A549 treated with GW870086 at 1 μM for 4 hours (cell line): ENCODE measurements at places on chromosomes 2 and 18. TPM values are rescaled to one million over a fixed set of nuclear protein-coding genes. Genes with fewer than 3 reads are reported as not detected.

STAMBP gene
- total RNA-seq: 43.9 to 53.1 TPM (median 50.0 TPM) in 5 replicates

NLRC4 gene
- total RNA-seq: 0.03 to 0.09 TPM (median 0.09 TPM) in 4 of 5 replicates, not detected in the other

DNAH6 gene
- total RNA-seq: 0.03 to 0.10 TPM (median 0.07 TPM) in 4 of 5 replicates, not detected in the other

KRTCAP3 gene
- total RNA-seq: 0.39 to 0.90 TPM (median 0.85 TPM) in 5 replicates

ADGRF3 gene
- total RNA-seq: 0.03 to 0.26 TPM (median 0.10 TPM) in 5 replicates

CD226 gene
- 0.06 to 0.27 TPM (median 0.19 TPM) in 5 replicates for total RNA-seq

HS1BP3 gene
- total RNA-seq: 37.8 to 46.1 TPM (median 44.9 TPM) in 5 replicates

LCT gene
- 0.02 to 0.07 TPM (median 0.03 TPM) in 5 replicates for total RNA-seq

POTEF gene
- not detected in 5 replicates for total RNA-seq

RELCH gene
- total RNA-seq: 12.1 to 16.1 TPM (median 14.2 TPM) in 5 replicates

CROCC2 gene
- not detected in 5 replicates for total RNA-seq

STK25 gene
- total RNA-seq: 98.8 to 111 TPM (median 105 TPM) in 5 replicates

CXCR1 gene
- not detected in 5 replicates for total RNA-seq

HOXD1 gene
- total RNA-seq: 0.10 to 0.22 TPM (median 0.20 TPM) in 4 of 5 replicates, not detected in the other

LRRC30 gene
- total RNA-seq: not detected in 5 replicates

RASGRP3 gene
- total RNA-seq: 0.55 to 1.2 TPM (median 0.72 TPM) in 5 replicates

HSBP1L1 gene
- 11.9 to 14.9 TPM (median 12.9 TPM) in 5 replicates for total RNA-seq

FAM237A gene
- total RNA-seq: not detected in 5 replicates

REG3A gene
- not detected in 5 replicates for total RNA-seq

MBP gene
- 20.7 to 27.0 TPM (median 24.8 TPM) in 5 replicates for total RNA-seq

G6PC2 gene
- total RNA-seq: not detected in 5 replicates

DAW1 gene
- 1.8 to 2.8 TPM (median 2.4 TPM) in 5 replicates for total RNA-seq

DCTN1 gene
- 107 to 153 TPM (median 145 TPM) in 5 replicates for total RNA-seq

IL36B gene
- 0.13 TPM in 1 of 5 replicates, not detected in the others for total RNA-seq

DUSP2 gene
- total RNA-seq: 0.21 to 0.49 TPM (median 0.38 TPM) in 5 replicates

TIA1 gene
- total RNA-seq: 37.9 to 49.1 TPM (median 45.2 TPM) in 5 replicates

GATA6 gene
- 1.1 to 1.7 TPM (median 1.4 TPM) in 5 replicates for total RNA-seq

CAD gene
- total RNA-seq: 49.8 to 63.2 TPM (median 59.4 TPM) in 5 replicates

INO80B gene
- 35.2 to 52.1 TPM (median 48.0 TPM) in 5 replicates for total RNA-seq

KATNAL2 gene
- 1.5 to 2.9 TPM (median 1.9 TPM) in 5 replicates for total RNA-seq

ZAP70 gene
- 0.08 TPM in 1 of 5 replicates, not detected in the others for total RNA-seq

FER1L5 gene
- total RNA-seq: not detected in 5 replicates

ZNF396 gene
- total RNA-seq: 0.61 to 1.00 TPM (median 0.75 TPM) in 5 replicates

ADD2 gene
- 18.8 to 27.9 TPM (median 24.0 TPM) in 5 replicates for total RNA-seq

CDH20 gene
- not detected in 5 replicates for total RNA-seq

UPP2 gene
- total RNA-seq: not detected in 5 replicates

EPHA4 gene
- 0.33 to 1.2 TPM (median 0.90 TPM) in 5 replicates for total RNA-seq

KLHL30 gene
- total RNA-seq: 0.17 to 0.45 TPM (median 0.21 TPM) in 5 replicates

HMSD gene
- total RNA-seq: 0.71 TPM in 1 of 5 replicates, not detected in the others

UBXN2A gene
- total RNA-seq: 18.6 to 24.5 TPM (median 23.6 TPM) in 5 replicates

LBX2 gene
- total RNA-seq: 1.8 to 4.3 TPM (median 3.0 TPM) in 5 replicates

EFEMP1 gene
- total RNA-seq: 28.4 to 50.0 TPM (median 45.7 TPM) in 5 replicates

NYAP2 gene
- total RNA-seq: not detected in 5 replicates

SAG gene
- 0.02 TPM in 1 of 5 replicates, not detected in the others for total RNA-seq

SLC14A1 gene
- not detected in 5 replicates for total RNA-seq

B4GALT6 gene
- 4.5 to 7.5 TPM (median 6.4 TPM) in 5 replicates for total RNA-seq

PSMA8 gene
- not detected in 5 replicates for total RNA-seq

DCDC2C gene
- 0.19 to 0.68 TPM (median 0.30 TPM) in 3 of 5 replicates, not detected in the others for total RNA-seq

EML6 gene
- 1.2 to 2.5 TPM (median 1.8 TPM) in 5 replicates for total RNA-seq

GPAT2 gene
- total RNA-seq: not detected in 5 replicates
